ENCODE measurements at places on chromosomes 5 and 9.

DNA sequence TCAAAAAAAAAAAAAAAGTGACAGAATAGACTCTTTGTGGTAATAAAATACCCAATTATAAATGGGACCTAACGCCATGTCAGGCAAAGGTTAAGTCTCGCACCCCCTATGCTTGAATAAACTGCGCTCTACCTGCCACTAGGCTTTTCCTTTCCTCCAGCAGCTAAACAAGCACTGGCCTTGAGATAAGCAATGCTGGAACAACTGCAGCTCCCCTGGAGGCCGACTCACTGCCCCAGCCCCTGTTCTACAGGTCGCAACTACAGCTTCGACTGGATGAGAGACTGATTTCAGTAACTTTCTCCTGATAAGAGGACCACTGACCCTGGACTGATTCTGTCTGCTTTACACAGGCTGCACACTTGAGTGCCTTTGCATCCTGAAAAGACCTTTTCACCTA, 210.2 kb downstream of the HSPA4 start:
- no peak for DNase-seq

DNA sequence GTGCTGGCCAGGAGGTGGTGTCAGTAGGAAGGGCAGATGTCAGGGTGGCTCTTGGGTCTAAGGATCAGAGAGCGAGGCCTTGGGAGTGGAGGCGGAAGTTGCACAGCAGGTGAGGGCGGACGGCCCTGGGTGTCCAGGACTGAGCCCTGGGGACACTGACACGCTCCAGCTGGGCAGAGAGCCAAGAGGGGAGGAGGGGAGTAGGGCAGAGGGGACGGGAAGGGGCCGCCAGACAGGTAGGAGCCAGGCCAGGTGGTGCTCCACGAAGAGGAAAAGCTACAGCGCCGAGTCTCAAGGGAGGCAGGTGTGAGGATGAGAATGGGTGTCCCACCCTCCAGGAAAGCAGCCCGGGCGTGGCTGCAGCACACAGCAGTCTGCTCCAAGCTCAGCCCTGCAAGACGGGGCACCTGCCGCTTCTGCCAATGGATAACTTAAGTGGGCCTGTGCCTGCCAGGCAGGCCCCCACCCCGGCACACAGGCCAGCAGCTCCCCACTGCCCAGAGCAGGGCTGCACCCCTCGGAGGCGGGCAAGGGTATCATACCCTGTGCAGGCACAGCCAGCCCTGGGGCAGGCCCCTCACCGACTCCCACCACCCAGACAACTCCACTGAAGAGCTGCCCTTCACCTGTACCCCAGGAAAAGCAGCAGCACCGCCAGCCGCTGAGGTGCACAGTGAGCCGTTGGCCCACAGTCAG, 4.9 kb downstream of the TPRN start:
- DNase-seq: no peak

GRCh38 chr5:132219981-132220380, 7.7 kb downstream of the P4HA2 start:
- no peak for DNase-seq

GRCh38 chr9:101465326-101465915, 29.8 kb upstream of the ALDOB start:
- no peak for DNase-seq

DNA sequence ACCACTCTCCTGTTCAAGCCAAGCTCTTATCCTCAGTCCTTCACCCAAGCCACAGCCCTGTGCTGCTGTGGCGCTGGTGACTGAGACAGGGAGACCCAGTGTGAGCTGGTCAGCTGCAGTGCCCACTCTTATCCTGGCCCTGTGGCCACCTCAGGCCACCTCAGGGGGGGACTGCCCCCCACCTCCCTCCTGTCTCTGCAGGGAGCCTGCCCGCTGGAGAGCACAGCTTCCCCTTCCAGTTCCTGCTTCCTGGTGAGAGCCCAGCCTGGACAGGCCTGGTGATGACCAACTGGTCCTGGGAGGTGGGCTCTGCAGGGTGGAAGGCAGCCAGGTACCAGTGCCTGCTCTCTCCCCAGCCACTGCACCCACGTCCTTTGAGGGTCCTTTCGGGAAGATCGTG, 5.5 kb upstream of the EHMT1 start:
- DNase-seq: no peak

DNA sequence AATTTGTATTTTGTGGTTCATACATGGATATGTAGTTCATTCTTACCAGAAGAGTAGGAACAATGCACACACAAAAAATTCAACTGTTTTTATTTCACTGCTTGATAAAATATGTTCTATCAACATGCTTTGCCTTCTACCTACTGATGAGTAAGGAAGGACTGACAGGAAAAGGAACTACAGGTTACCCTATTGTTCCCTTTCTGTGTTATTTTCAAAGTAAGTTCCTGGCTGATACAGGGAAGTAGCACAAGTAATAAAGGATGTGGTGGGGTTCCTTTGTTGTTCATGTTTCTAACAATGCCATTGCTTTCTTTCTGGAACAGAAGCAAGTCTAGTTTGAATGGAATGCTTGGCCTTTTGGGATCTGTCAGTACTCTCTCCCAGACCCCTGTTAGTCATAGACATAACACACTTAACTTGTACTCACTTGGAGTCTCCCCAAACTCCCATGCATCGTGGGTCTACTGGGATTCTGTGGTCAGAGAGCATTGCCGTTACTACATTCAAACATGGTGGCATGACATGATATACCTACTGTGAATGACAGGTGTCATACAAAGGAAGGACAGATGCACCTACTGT, 20.2 kb upstream of the ALDOB start:
- DNase-seq: no peak

DNA sequence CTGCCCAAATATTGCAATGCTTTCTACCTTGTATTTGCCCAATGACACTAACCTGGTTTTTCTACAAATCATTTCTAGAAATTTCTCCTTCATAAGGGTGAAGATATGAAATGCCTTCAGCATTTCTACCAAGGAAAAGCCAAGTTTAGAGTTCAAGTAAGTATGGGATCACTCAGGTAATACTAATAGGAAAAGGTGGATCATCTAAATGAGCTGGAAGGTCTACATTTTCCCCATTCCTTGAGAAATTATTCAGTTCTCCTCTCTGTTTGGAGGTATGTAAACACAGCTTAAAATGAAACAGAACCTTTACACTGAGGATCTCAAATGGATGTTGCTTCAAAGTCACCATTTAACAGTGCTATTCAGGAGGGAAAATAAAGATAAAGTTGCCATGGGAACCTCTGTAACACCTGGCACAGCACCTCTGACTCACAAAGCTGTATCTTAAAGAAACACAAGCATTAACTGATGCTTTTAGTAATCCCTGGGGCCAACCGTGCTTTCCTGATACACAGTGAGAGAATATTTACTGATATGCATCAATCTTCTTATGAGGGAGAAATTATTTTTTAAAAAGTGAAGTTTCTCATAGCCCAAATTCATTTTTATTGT, 161.3 kb downstream of the DRD1 start:
- DNase-seq: no peak

GRCh38 chr9:82184524-82184923, 196.0 kb downstream of the SPATA31D1 start:
- DNase-seq: no peak

- peak; percentile 27 for DNase-seq
These were observed 79.3 kb upstream of the LRRTM2 start for GRCh38 chr5:138954257-138955012.

DNA sequence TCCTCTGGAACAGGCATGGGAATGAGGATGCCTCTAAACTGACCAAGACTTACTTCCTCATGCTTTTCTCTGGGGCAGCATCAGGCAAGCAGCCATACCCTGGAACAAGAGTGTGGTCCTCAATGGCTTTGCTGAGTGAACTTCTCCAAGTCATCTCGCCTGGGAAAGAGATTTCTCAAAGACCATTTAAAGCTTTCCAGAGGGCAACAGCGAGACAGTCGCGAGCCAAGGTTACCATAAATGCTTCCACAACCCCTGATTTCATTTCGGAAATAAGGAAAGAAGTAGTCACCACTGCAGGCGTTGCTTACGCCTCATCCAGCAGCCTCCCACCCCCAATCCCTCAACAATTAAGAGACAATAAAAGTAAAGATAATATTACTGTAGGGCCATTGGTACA, 1.1 kb upstream of the SNCAIP start:
- no peak for DNase-seq

DNA sequence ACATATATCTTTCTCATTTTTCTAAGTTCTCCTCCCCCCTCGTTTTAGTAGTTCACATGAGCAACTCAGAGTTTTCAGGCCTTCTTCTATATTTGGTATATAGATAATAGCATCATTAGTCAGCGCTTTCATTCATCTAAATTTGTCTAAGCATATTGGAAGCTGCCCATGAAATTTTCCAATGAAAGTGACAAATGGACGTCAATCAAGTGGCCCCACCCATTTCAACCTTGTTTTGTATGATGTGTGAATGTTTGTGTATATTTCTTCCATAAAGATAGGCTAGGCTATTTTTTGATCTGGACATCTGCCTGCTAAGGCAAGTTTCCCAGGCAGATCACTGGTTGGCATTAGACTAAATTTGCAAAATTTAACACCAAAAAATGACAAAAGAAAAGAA, 104.0 kb upstream of the SSBP2 start:
- no peak for DNase-seq

DNA sequence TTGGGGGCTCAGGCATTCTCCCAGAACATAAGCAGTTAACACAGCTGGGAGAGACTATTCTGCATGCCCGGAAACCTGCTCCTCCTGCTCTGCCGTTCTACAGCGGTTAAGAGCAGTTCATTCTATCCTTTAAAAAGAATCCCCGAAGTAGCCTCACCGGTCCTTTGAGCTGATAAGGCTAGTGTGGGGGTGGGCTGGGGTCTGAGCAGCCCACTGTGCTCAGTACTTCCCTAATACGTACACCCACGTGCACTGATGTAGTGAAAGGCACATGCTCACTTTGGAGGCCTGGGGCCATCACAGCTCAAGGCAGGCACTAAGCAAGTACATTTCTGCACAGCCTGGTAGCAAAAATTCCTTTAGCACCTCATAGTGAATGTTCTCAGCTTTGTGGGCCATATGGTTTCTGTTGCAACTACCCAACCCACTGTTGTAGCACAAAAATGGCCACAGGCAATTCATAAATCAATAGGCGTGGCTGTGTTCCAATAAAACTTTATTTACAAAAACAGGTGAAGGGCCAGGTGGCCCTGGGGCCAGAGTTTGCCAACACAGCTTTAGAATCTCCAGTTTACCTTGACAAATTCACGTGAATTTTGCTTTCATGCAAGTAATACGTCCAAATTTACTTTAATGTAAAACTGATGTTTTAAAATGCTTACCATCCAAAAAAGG, 136.4 kb downstream of the ZNF354C start:
- peak; percentile 24 for DNase-seq

DNA sequence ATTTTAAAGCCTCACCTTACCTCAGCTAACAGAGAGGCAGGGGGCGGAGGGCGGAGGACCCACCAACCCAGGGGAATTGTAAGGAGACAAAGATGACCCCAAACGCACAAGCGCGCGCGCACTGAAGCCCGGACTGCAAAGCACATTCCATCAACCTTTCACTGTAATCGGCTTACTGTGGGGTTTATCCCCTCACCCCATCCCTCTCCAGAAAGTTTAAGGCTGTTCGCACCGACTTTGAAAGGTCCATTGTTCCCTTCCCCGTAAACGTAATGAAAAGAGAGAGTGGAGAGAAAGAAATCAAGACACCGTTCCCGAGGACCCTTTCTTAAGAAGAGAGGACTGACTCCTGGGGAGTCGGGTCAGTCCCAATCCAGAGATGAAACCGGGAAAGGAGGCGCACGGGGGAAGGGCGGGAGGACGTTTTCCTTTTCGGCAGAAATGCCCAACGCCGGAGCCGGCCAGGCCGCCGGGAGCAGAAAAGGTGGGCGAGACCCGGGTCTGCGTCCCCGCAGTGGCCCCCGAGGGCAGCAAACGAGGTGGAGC, 464 bp downstream of the CEMIP2 start:
- no peak for DNase-seq

DNA sequence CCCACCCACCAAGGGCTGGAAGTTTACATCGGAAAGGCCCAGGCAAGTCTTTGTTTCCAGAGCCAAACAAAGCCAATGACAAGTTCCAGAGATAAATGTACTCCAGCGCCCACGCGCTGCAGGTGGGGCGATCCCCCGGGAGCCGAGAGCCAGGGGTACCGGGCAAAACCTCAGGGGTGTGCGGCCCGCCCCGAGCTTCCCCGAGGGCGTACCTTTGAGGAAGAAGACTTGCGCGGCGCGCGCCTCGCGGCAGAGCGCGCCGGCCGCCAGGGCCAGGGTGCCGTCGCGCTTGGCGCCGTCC, 671 bp downstream of the DUSP1 start:
- no peak for DNase-seq

DNA sequence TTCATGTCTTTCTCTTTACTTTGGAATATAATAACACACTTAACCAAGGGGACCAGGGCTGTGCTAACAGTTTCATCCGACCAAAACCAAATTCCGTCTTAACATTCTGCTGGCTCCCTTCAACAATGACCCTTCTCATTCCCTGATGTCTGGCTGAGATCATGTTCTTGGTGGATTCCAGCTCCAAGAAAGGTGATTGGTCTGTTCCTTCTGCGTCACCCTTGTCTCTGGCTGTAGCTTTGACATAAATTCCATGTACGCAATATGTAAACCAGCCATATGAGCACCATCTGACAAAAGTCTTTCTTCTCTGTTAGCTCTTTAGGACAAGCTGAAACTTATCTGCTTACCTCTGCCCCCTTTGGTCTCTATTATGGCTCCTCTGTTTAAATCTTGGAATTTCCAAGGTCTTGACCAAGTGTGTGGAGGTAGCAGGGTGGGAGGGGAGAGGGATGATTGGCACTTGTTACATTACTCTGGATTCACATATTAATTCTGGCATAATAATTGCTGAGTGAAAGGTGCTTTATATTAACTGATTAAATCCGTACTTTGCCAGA, 45.7 kb upstream of the HSD17B4 start:
- DNase-seq: no peak

GRCh38 chr5:7871653-7872052, 2.7 kb downstream of the MTRR start:
- no peak for DNase-seq

- DNase-seq: no peak
These were observed 20.5 kb downstream of the SEMA4D start for GRCh38 chr9:89477384-89477783.

- no peak for DNase-seq
These were observed 47.6 kb downstream of the BAAT start for GRCh38 chr9:101337237-101337636.

DNA sequence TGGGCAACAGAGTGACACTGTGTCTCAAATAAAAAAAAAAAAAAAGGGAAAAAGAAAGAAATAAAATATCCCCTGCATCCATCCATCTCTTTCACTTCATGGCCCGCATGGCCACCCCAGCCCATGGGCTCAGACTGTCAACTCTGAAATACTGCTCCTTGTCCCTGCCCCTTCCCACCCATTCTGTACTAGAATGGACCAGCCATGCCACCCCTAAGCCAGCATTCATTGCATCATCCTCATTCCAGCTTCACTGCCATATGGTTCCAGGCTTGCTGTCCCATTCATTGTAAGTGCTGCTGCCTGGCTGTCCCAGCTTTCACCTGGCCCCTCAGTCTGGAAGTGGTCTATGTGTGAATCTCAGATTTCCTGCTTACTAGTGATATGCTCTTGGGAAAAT, 46.2 kb downstream of the SPRY4 start:
- DNase-seq: no peak

DNA sequence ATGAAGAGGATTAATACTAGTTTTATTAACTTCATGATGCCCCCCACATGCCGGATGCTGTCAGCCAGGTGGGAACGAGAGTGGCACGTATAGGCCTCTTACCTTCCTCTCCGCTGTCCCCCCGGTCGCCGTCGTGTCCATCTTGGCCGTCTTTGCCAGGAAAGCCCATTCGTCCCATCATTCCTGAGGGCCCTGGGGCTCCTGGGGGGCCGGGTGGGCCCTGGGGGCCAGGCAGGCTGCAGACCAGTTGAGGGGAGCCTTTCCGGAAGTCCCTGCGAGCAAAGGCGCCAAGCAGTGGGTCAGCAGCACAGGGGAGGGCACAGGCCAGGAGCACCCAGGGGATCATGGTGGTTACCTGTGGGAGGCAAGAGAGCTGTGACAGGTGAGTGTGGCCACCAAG, 15.8 kb downstream of the C1QTNF2 start:
- DNase-seq: no peak

Measured in chondrocyte (in vitro differentiated cells).